ENCODE measurements at places on chromosomes 13 and 19. TPM values are rescaled to one million over a fixed set of nuclear protein-coding genes. Genes with fewer than 3 reads are reported as not detected.
A peak's percentile ranks its signal among the peaks of the same experiment; 100 is the strongest.

The MEIS3 gene
- 0.47 TPM for total RNA-seq

GRCh38 chr19:3642987-3643673 is 16.5 kb upstream of the CACTIN start:
- H3K4me1 ChIP-seq = no peaks in the 10 kb centered on the region
- no peak overlapping the region for H3K4me3 ChIP-seq
- H3K27ac ChIP-seq = no peak overlapping the region

DNA sequence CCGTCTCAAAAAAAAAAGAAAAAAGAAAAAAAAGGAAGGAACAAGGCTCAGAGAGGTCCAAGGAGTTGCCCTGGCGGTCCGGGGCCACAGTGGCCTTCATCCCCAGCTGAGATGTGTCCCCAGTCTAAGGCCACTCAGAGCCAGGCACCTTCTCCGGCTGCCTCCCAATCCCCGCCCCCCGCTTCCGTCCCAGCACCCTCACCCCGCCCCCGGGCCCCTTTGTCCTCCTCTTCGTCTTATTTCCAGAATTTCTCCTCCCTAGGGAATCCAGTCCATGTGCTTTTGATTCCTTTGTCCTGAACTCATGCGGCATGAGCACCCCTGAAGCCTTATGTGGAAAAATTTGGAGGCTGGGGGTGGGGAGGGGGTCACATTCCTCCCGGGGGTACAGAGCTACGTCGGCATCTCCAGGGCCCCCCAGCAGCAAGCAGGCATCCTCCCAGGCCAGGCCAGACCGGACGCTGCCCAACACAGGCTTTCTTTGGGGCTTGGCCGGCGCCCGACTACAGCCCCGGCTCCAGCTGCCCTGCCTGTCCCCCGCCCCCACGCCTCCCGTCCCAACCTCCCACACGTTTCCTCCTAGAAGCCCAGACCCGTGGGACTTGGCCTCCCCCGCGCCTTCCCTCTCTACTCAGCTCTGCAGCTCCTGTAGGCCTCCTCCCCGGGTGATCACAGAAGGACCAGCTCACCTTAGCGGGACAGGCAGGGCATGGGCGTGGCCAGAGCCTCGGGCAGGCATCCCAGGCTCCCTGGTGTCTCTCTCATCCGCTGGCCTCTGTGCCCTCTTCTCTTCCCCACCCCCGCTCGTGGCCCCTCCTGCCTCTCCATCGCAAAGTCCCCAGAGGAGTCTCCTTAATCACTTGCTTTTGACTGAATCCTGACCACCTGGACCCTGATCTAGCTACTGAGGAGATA is 17.8 kb upstream of the ADGRE5 start:
- H3K27me3 ChIP-seq = no peaks in the 10 kb centered on the region
- peak; percentile 35 for DNase-seq
- no peaks in the 10 kb centered on the region for H3K36me3 ChIP-seq
- peaks cover 68% of the 10 kb centered on the region for H3K4me1 ChIP-seq
- peak overlapping the region; percentile 81 for H3K27ac ChIP-seq

DNA sequence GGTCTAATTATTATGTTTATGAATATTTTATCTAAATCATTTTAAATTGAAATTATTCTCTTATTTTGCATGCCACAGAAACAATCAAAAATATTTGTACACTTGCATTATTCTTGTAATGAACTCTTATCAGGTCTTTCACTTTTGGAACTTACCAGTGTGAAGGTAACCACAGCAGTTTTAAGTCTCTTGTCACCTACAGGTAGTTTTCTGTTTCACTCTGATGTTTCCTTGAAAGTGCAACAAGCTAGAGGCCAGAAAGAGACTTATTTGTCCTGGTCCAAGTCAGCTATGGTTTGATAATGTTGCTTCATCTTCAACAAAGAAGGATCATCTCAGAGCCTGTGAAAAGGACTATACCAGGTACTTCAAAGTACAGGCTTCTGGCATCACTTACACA is 133.4 kb upstream of the NBEA start:
- no peak overlapping the region for H3K27ac ChIP-seq
- H3K36me3 ChIP-seq = no peaks in the 10 kb centered on the region
- no peaks in the 10 kb centered on the region for H3K4me1 ChIP-seq
- H3K27me3 ChIP-seq = no peaks in the 10 kb centered on the region
- H3K4me3 ChIP-seq = no peak overlapping the region

All from CD4-positive, alpha-beta T cell (primary cell).